NCI-H524 (cell line): ENCODE measurements at places on chromosomes 16 and 17.

GRCh38 chr17:1529863-1530262 lies 13.5 kb upstream of the INPP5K start:
- DNase-seq, result no peak

DNA sequence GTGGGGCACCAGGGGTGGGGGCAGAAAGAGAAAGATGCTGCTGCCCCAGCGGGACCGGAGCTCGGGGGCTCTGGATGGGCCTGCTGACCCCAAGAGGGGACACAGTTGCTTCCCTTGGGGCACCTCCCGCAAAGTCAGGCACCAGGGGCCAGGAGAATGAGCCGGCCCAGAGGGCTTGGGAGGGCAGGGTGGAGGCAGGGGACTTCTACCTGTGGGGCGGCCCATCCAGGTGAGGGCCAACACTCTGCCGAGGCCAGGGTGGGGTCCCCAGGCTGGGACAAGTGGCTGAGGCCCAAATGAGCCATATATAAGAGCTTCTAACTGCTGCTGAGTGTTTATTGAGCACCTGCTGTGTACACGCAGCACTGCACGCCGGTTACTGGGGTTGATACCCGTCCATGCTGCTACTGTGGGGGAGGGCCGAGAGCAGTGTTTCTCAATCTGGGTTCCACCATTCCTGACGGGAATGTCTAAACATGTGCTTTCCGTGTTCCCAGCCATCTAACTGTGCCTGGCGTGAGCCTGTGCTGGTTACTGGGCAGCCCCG lies 211.7 kb upstream of the GSE1 start:
- DNase-seq, result no peak

DNA sequence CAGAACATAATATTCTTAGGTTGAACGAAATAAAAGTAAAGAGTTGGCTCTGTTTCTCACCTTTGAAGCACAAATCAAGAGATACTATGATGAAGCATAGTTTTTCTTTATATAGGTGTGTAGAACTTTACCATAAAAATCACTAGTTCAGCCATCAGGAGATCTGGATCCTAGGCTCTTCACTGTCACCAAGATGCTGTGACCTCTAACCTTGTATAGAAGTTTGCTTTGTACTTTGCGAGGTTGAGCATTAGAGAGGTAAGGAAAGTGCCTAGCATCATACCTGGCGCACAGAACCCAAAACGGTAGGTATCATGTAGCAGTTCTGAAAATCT lies 553 bp upstream of the CDC6 start:
- no peak for DNase-seq

DNA sequence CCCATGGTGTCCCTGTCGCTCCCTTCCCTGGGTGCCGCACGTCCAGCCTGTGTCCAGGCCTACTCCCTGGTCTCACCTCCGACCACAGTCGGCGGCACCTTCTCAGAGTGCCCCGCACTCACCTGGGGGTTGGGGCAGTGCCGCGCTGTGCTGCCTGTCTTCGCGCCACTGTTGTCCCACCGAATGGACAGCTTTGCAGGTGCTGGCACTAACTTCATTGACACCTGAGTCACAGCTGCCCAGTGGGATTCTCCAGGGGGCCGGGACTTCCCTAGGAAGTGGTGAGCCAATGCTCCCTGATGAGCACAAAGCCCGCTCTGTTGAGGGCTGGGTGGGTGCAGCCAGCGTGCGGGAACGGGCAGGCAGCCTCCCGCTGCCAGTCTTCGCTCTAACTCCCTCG lies 24.3 kb upstream of the DBNDD1 start:
- no peak for DNase-seq

GRCh38 chr17:7383742-7384488 lies 3.0 kb downstream of the TNK1 start:
- DNase-seq, result no peak

- DNase-seq, result no peak
Measured at GRCh38 chr17:9658593-9659211, 13.4 kb downstream of the USP43 start.

GRCh38 chr16:62638964-62639870 lies 603.0 kb upstream of the CDH8 start:
- DNase-seq, result no peak

DNA sequence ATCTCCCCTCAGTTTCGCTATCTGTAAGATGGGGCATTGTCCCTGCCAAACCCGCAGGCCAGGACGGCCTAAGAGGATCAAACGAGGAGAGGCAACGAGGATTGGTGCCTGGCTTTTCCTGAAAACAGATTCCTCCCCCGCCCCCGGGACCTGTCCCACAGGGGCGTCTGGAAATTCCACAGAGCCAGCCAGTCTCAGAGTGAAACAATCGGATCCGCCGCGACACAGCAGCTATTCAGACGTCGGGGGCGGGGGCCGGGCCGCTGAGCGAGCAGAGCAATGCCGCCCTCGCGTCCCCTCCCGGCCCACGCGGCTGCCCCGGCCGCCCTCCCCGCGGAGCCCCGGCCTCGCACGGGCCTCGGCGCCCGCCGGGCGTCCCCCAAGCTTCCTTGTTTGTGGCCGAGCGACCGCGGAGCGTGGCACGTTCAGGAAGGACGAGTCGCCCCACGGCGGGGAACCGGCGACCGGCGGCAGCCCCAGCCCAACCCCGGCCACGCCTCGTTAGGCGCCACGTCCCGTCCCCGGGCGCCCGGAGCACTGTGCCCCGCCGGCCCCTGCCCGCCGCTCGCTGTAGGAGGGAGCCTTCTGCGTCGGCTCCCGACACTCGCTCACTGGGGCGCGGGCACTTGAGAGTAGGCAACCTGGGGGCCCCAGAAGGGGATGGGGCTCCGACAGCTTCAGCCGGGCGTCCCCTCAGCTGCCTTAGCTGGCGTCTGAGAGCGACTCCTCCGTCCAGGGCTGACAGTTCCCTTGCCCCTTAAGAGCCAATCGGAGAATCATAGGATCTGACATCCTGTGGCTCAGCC lies 29.6 kb upstream of the PHOSPHO1 start:
- no peak for DNase-seq

GRCh38 chr16:8730335-8730915 lies 56.0 kb downstream of the ABAT start:
- DNase-seq, result no peak

DNA sequence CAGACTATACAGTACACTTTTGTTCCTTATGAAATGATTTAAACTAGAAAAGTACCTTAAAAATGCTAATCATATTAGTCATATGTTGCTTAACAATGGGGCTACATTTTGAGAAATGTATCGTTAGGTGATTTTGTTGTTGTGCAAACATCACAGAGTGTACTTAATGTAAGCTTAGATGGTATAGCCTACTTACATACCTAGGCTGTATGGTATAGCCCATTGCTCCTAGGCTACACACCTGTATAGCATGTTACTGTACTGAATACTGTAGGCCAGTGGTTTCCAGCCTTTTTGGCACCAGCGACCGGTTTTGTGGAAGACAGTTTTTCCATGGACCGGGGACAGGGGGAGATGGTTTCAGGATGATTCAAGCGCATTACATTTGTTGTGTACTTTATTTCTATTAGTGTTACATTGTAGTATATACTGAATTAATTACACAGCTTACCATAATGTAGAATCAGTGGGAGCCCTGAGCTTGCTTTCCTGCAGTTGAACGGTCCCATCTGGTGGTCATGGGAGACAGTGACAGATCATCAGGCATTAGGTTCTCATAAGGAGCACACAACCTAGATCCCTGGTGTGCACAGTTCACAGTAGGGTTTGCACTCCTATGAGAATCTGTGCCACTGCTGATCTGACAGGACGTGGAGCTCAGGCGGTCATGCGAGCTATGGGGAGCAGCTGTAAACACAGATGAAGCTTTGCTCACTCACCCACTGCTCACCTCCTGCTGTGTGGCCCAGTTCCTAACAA lies 35.0 kb upstream of the MRC2 start:
- DNase-seq, result no peak

DNA sequence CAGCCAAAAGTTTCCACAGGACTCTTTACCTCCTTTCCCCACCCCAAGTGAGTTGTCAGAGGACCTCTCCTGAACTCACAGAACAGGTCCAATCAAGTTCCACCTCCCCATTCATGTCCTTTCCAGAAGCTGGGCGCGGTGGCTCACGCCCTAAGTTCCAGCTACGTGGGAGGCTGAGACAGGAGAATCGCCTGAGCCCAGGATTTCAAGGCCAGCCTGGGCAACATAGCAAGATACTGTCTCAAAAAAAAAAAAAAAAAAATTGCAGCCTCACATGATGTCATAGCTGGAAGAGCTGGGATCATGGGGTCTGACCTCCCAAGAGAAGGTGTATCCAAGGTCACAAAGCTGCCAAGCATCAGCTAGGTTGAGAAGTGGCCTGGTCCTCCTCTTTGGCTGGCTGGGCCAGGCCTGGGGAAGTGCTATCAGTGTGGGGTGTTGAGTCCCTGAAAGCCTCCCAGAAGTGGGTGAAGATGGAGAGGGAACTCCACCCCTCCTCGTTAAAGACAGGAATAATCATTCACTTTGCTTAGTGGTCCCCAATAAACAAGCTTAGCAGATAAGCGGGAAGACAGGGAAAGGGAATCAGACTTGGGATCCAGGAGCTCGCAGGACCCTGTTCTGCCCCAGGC lies 5.5 kb upstream of the MNT start:
- DNase-seq, result no peak

- peak; percentile 48 for DNase-seq
Measured at GRCh38 chr16:85990861-85991301, 91.9 kb downstream of the IRF8 start.

- no peak for DNase-seq
Measured at GRCh38 chr16:48503779-48504178, 106.2 kb downstream of the N4BP1 start.

- no peak for DNase-seq
Measured at GRCh38 chr16:70659546-70659945, 13.2 kb downstream of the IL34 start.

GRCh38 chr17:30229012-30229411 lies 6.5 kb downstream of the SLC6A4 start:
- DNase-seq, result no peak

- DNase-seq, result no peak
Measured at GRCh38 chr17:4887581-4887980, 11.8 kb upstream of the C17orf107 start.

GRCh38 chr17:75691371-75691791 lies 24.2 kb downstream of the SAP30BP start:
- no peak for DNase-seq

DNA sequence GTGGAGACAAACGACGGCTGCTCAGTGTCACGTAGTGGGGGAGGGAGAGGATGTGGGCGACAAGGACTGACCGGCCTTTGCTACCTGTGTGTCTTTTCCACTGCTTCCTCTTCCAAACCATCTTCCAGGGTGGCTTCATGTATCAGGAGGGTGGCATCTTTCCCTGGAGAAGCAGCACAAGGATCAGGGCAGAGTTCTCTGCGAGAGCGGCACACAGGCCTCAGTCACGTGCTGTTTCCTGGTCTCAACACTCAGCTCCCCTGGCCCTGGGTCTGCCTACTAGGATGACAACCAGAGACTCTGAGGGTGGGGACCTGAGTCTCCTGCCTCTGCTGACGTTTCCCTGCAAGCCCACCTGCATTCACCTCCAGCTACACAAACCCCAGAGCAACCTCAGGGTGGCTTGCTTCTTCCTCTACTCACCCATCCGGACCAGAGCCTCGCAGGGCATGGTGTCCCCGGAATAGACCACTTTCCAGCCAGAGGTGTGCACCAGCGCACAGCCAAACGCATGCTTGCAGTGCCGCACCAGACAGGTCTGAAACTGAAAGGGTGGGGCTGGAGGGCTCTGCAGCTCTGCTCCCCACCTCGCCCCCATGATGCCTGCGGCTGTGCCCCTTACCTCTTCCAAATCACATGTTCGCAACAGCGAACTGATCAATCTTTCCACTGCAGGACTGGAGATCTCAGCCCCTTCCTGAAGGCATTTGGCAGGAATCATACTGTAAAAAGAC lies 23.3 kb downstream of the ELAC2 start:
- DNase-seq, result no peak

- DNase-seq, result no peak
Measured at GRCh38 chr16:9195287-9195686, 103.8 kb downstream of the HAPSTR1 start.

- DNase-seq, result no peak
Measured at GRCh38 chr17:83198366-83199341, 119.2 kb downstream of the METRNL start.

- no peak for DNase-seq
Measured at GRCh38 chr17:7419819-7420610, at the start of gene SPEM1. SPEM1 (plus strand) TSS chr17:7420324; CDS start chr17:7420385, 61 bp downstream.

DNA sequence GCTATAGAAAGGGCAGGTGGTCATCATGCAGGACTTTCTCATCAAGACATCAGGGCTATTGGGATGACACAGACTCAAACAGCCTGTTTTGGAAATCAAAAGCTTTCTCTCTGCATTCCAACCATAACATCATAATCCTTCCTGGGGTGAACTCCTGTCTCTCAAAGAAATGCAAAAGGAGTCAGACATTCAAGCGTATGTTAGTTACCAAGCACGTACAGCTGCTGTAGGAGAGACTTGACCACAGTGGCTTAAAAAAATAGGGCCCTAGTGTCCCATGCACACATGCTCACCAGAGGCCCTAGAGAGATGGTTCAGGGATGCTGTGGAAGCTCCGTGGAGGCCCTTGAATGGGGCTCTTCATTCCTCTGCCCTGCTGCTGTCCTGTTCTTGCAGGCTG lies 24.6 kb upstream of the FOXF1 start:
- DNase-seq, result no peak

GRCh38 chr16:85986931-85987749 lies 88.2 kb downstream of the IRF8 start:
- no peak for DNase-seq

DNA sequence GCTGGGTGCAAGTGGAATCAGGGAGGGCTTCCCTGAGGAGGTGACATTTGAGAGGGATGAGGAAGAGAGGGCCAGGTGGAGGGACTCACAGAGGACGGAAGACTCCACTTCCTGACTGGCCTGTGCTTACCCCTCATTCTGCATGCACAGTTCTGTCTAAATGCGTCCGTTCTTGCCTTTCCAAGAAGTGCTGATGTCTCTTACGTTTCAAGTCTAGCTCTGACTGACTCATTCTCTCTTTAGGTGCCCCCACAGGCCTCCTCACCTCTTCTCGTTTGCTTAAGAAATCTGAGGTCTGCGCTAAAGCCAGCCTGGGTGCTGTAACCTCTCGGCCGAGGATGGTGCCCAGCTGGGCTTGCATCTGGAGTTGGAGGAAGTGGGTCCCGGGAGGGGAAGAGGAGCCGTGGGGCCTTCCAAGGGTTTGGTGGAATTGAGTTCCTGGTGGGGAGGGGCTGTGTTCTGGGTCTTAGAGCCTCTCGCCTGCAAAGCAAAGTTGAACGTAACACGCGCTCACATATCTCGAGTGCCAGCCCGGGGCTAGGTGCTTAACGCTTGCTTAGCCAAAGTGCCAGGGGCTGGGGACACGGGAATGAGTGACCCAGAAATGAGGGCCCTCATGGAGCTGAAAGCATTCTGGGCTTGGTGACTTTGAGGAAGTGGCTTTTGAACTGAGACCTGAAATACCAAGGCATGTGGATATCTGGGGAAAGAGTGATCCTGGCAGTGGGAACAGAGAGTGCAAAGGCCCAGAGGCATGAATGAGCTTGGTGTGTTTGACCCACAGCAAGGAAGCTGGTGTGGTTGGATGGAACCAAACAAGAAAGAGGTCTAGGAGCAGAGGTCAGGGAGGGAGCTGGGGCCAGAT lies 4.8 kb downstream of the IL4R start:
- DNase-seq, result no peak
